ENCODE measurements at places on chromosomes 1 and 21. TPM values are rescaled to one million over a fixed set of nuclear protein-coding genes. Genes with fewer than 3 reads are reported as not detected.

The AQP10 gene
- total RNA-seq: 0.64 TPM

The OR2L13 gene
- not detected for total RNA-seq

The DPH2 gene
- total RNA-seq: 25.5 TPM

DNA sequence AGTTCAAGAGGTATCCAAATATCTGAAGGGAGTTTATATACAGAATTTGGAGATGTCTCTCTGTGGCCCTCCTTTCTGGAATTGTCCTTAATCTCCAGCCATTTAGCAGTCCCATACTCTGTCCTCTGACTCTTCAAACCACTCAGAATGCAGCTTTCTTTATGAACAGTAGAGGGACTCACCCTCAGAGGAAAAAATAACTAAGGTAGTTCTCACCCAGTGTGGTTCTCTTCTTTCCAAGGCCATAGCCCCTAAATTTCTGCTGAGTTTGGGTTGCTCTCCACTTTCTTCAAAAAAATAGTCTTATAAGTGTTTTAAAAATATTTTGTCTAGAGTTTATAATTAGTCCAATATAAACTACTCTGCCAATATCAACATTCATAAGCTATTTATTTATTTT lies 369.7 kb downstream of the MATN1 start:
- H3K4me3 ChIP-seq: no peak overlapping the region
- DNase-seq: no peak
- H3K27me3 ChIP-seq: no peaks in the 10 kb centered on the region
- no peaks in the 10 kb centered on the region for H3K4me1 ChIP-seq
- H3K27ac ChIP-seq: no peak overlapping the region

DNA sequence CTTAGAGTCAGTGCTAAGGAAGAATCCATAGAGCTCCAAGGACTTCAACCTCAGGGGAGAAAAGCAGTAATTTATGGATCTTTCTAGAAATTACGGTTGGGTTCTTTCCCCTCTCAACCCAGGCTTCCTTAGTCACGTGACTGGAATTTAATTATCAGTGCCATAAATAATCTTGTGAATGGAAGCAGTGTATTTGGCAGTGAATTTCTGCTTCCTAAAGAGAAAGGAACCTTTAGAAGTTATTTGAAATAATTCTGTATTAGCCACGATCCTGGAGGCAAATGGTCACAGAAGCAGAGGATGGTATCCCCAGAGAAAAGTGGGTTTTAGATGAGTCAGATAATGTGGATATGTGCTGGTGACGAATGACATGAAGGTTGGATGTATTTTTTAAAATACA lies 89.6 kb downstream of the NFIA start:
- peak overlapping the region; percentile 70 for H3K27ac ChIP-seq
- H3K36me3 ChIP-seq: no peaks in the 10 kb centered on the region
- H3K27me3 ChIP-seq: no peaks in the 10 kb centered on the region
- no peak overlapping the region for H3K4me3 ChIP-seq
- no peak for DNase-seq
- peaks cover 7% of the 10 kb centered on the region for H3K4me1 ChIP-seq

DNA sequence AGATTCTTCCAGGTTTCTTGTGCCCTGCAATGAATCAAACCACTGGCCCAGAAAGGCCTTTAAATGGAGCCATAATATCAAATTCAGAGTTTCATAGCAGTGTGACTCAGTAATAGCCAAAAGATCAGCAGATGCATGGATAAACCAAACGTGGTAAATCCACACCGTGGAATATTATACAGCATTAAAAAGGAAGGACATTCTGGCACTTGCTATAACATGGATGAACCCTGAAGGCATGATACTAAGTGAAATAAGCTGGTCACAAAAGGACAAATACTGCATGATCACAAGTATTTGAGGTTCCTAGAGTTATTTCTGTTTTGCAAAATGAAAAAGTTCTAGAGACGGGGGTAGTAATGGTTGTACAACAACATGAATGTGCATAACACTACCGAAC lies 140.1 kb downstream of the TOMM20 start:
- H3K4me1 ChIP-seq: peaks cover 3% of the 10 kb centered on the region
- H3K27me3 ChIP-seq: no peaks in the 10 kb centered on the region
- DNase-seq: no peak
- no peaks in the 10 kb centered on the region for H3K36me3 ChIP-seq
- no peak overlapping the region for H3K4me3 ChIP-seq
- H3K27ac ChIP-seq: no peak overlapping the region

GRCh38 chr21:42513985-42514882 lies 582 bp downstream of the SLC37A1 start:
- peak overlapping the region; percentile 88 for H3K27ac ChIP-seq
- H3K27me3 ChIP-seq: no peaks in the 10 kb centered on the region
- H3K36me3 ChIP-seq: no peaks in the 10 kb centered on the region
- peak overlapping the region; percentile 74 for H3K4me3 ChIP-seq
- peak; percentile 33 for DNase-seq

DNA sequence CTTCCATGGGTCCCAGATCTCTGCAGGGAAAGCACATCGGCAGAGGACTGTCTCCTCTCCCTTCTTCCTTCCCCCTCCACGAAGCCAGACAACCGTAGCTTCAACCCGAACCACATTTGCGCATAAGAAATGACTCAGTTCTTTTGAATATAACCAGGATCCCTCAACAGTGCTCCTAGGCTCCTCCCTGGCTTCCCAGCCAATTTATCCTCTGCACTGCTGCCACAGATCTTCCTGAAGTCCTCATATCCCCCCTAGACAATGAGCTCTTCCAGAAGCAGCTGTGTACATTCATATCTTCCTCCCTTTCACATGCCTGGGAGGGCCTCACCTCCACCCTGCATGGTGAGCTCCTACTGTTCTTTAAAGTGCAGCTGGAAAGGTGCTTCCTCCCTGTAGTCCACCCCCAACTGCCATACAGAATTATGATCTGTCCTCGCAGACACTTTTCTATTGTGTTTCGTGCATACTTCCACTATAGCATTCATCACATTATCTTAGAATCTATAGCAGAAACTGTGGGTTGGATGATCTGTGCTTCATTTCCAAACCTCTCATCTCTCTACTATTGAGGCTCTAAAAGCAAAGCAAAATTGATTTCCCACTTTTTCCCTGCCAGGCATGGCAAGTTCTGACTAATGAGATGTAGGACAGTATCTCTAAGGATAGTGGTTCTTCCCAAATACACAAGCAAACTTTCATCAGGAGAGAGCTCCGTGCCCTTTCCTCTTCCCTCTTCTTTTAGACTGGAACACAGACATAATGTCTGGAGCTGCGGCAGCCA lies 179.3 kb upstream of the HMGB4 start:
- no peak overlapping the region for H3K4me3 ChIP-seq
- no peaks in the 10 kb centered on the region for H3K27me3 ChIP-seq
- no peak overlapping the region for H3K27ac ChIP-seq

Data from lung (tissue), 17 donors.